ENCODE measurements at places on chromosomes 5 and 9.

GRCh38 chr5:17378346-17378997, 119.6 kb upstream of the TAF11L2 start:
- DNase-seq = no peak

DNA sequence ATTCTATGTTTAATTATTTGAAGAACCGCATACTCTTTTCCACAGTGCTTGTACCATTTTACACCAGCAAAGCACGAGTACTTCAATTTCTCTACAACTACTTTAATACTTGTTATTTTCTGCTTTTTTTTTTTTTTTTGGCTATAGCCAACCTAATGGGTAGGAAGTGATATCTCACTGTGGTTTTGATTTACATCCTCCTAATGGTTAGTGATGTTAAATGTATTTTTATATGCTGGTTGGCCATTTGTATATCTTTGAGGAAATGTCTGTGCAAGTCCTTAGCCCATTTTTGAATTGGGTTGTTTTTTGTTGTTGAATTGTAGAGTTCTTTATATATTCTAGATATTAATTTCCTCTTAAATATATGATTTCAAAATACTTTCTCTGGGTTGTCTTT, 22.6 kb downstream of the OGN start:
- DNase-seq = no peak

- DNase-seq = no peak
Measured at GRCh38 chr5:139760066-139761056, 35.2 kb upstream of the PSD2 start.

DNA sequence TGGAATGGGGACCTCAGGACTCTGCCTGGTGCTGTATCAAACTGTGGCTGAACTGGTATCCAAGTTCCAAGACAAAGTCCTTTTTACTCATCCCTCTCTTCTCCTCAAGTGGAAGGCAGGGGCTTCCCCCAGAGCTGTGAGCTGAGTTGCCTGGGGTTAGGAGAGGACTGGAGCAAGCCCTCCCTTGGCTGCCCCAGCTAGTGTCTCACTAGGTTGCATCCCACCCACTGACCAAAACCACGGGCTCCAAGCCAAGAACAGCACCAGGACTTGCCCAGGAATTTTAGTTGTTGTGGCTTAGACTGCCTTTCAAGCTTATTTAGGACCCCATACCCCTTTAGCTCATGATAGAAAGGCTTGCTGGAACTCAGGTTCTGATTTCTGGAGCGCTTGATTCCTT, 158.7 kb upstream of the TNC start:
- DNase-seq = no peak

- no peak for DNase-seq
Measured at GRCh38 chr5:151182976-151183375, 25.4 kb upstream of the ANXA6 start.

DNA sequence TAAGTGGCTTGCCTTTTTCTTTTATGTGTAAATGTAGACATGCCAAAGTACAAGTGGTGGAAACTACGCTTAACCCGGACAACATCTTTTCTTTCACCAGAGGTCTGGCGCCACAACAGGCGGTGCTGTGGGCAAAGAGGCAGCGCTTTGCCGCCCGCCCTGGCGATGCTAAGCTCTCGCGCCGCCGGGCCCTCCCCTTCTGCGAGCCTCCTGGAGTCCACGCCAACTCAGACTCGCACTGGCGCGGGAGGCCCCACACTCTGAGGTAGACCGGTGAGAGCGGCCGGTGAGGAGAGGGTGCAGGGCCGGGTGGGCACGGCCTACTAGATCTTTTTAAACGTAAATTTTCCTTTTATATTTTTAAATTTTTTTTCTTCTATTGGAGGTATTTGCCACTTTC, 2253.1 kb upstream of the C9orf72 start:
- DNase-seq = no peak

GRCh38 chr9:133822430-133823065, 84.4 kb upstream of the SARDH start:
- no peak for DNase-seq

- peak; percentile 58 for DNase-seq
Measured at GRCh38 chr5:176959051-176959450, 47.5 kb downstream of the UIMC1 start.

DNA sequence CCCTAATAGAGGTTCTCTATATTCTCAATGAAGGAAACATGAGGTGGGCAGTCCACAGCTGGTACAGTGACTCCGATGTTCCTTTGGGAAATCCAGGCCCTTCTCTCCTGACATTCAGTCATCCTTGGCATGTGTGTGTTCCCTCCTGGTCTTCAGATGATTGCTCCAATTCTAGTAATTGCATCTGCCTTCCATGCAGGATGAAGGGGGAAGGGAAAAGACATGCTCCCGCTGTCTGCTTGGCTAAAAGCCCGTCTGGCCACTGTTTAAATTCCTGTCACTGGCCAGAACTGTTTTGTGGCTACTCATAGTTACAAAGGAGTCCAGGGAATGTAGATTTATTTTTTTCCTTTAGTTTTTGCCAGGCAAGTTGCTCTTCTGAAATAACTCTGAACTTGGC, 65.0 kb downstream of the MAST4 start:
- DNase-seq = peak; percentile 59

DNA sequence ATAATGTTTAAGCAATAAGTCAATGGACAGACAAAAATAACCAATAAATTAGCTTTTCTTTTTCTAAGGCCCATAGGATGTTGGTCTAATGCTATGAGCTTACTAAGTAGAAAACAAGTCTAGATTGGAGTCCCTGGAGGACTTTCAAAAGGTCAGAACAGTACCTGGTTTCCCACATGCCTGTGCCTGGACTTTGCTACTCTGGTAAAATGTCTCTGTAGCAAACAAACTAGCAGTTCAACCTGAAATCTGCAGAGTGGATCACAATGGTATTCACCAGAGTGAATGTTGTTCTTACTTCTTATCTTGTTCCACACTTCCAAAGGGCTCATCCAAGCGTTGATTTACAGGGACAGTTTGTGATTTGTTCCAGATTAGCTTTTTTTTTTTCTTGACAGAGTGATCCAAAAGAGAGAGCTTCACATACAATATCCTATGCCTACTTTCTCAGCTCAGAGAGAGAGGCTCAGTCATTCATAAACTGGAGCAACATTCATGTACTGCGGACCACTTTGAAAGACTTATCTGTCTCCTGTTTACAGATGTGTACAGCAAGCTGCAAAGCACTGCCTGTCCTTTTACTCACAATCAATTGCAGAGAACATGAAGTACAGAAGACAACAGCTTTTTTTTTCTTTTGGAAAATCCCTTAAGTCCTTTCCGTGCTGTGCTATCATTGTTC, 466.1 kb downstream of the SPATA31D1 start:
- DNase-seq = no peak

DNA sequence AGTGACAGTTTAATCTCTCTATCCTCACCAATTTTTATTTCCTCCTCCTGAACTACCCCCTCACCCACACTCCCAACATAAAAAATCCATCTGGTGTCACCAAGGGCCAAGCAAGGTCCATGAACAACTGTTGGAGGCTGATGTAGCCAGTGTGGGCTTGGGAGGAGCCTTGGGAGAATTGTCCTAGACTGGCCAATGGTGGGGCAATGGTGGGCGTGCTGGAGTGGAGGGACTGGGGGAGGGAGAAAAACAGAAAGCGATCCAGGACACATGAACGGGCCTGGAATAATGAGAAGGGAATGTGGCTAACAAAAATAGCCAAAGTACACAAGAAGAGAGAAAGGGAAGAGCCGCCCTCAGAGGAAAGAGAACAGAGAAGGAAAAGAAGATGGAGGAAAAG, 272.6 kb downstream of the ENC1 start:
- no peak for DNase-seq

- DNase-seq = no peak
Measured at GRCh38 chr9:89888677-89889076, 283.9 kb downstream of the GADD45G start.

- DNase-seq = no peak
Measured at GRCh38 chr5:102375272-102375671, 79.2 kb upstream of the SLCO4C1 start.

DNA sequence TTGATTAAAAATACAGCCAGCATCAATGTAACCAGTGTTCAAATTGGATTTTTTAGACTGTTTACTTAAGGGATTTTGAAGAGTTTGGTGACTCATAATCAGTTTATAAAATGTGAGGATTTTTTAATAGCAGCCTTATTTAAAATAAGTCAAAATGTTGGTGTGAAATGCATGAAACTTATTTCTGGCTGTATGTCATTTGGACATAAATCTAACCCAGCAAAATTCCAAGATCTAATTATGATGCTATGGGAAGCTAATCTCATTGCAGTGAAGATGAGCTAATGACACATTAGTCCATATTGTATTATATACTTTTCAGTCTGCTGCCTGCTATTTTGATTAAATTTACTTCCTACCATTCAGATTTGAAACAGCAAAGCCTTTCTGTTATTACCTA, 140.3 kb downstream of the AOPEP start:
- no peak for DNase-seq

GRCh38 chr5:88847420-88847819, 35.6 kb downstream of the MEF2C start:
- no peak for DNase-seq

GRCh38 chr5:157860898-157861890, 2.2 kb upstream of the CLINT1 start:
- DNase-seq = no peak

DNA sequence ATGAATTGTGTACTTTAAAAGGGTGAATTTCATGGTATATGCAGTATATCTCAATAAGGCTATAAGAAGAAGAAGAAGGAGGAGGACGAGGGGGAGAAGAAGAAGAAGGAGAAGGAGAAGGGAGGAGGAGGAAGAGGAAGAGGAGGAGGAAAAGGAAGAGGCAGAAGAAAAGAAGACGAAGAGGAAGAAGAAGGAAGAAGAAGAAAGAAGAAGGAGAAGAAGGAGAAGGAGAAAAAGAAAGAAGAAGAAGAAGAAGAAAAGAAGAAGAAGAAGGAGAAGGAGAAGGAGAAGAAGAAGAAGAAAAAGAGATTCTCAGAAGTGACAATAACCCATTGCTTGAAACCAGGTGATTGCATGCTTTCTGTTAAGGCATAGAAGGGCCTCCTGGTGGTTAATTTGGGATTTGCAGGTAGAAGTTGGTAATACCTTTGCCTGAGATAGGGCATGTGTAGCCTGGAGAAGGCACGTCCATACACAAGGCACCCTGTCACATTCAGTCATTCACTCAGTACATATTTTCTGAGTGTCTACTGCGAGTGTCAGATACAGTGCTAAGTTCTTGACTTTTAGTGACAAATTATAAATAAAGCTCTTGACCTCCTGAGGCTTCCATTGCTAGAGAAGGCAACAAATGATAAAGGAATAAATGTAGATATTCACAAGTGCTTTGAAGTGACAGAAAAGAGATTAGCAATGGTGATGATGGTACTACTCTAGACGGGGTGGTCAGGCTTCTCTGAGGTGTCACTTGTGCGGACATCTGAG, 231.3 kb downstream of the NPR3 start:
- peak; percentile 5 for DNase-seq

DNA sequence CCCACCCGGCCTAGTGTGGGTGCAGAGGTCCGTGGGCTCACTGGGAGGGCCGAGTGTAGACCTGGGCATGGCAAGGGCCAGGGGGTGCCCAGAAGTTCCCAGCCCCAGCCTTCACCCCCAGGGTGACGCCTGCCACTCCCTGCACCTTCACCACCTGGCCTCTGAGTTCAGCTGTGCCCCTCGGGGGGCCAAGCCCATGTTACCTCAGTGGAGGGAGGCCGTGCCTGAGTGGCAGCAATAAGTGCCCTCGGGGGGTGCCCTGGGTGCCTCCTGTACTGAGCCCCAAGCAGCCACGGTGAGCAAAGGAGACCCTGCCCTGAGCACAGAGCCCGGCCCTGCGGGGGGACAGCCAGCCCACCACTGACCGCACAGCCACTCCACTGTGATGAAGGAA, 10.3 kb upstream of the FCN2 start:
- DNase-seq = no peak

DNA sequence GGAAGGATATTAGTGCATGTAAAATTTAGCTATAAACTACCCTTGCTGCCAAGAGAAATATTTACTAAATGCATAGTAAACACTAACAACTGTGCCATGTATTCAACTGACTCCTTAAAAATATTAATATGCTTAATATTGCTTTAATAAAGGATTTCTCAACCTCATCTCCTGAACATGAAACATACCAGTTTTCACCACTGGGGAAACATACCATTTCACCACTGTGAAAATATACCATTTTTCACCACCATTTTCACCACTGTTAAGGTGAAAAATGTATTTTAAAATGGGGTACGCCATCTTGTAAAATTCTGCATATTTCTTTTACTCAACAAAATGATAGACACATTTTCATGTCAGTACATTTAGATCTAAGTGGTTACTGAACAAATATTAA, 4.5 kb downstream of the RAB14 start:
- no peak for DNase-seq

DNA sequence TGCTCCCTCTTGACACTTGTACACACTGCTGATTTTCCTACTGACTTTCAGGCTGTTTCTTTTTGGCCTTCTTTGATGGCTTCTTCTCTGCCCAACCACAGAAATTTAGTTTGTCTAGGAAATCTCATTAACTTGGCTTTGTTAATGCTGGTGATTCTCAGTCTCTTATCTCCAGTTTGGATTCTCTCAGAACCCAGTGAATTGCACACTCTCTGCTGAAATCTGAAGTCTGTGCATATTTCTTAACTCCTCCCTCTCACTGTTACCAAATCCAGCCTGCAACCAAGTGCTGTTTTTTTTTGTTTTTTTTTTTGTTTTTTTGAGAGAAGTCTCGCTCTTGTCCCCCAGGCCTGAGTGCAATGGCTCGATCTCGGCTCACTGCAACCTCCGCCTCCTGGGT, 117.2 kb downstream of the CDC42SE2 start:
- no peak for DNase-seq

DNA sequence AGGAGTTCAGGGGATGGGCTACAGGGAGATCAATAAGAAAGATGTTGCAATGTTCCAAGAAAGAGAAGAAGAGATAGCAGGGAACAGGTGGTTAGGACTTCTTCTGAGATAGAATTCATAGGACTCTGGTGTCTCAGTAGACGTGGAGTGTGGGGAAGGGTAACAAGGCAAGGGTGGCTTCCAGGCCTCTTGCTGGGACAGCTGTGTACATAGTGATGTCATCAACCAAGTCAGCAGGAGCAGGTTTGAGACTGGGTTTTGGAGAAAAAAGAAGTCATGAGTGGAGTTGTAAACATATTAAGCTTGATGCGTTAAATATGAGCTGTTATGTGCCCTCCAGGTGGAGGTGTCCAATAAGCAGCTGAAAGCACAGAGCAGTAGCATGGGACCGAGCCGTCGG, 211.8 kb upstream of the RASEF start:
- no peak for DNase-seq

DNA sequence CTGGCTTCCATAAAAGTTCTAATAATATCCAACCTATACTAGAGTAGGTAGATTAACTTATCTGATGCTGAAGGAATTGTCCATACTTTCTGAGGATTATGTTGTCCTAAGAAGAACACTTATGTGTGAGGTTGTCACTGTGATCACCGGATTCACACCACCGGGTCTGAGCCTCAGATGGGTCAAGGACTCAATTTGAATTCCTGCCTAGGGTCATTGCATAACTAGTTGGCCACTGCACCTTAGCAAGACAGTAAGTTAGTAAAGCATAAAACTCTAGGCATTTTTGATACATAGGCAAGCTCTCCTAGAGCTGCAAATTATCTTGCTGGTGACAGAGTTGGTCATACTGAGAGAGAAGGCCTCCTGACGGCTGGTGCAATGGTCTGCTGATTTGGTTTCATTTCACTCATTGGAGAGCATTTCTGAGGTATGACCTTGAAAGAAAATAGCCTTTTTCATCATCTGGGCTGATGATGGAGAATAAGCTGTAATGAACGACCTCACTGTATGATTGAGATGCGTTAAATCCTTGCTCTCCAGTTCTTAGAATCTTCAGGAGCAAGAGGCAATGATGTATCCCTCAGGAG, 72.0 kb upstream of the CKMT2 start:
- no peak for DNase-seq

GRCh38 chr9:1469996-1470395, 419.8 kb downstream of the DMRT2 start:
- DNase-seq = no peak

GRCh38 chr5:103293719-103294118, 35.2 kb downstream of the MACIR start:
- DNase-seq = no peak

Measured in NCI-H2171 treated with DMSO at 0.1 percent for 48 hours (cell line).